Thymus (tissue), 14 donors: ENCODE measurements at places on chromosomes 2 and 18. TPM values are rescaled to one million over a fixed set of nuclear protein-coding genes. Genes with fewer than 3 reads are reported as not detected.

UGGT1 gene
- 35.0 TPM for total RNA-seq

- no peak overlapping the region for H3K27ac ChIP-seq
- DNase-seq: no peak
- no peaks in the 10 kb centered on the region for H3K27me3 ChIP-seq
These were observed 10.4 kb downstream of the COPS9 start for GRCh38 chr2:240125742-240126141.

OSR1 gene
- total RNA-seq: 1.1 TPM

- peaks cover 10% of the 10 kb centered on the region for H3K4me1 ChIP-seq
- H3K36me3 ChIP-seq: no peaks in the 10 kb centered on the region
- no peak for DNase-seq
- H3K27ac ChIP-seq: no peak overlapping the region
- H3K4me3 ChIP-seq: no peak overlapping the region
These were observed 4.5 kb downstream of the KIF3C start for GRCh38 chr2:25977768-25978167.

DNA sequence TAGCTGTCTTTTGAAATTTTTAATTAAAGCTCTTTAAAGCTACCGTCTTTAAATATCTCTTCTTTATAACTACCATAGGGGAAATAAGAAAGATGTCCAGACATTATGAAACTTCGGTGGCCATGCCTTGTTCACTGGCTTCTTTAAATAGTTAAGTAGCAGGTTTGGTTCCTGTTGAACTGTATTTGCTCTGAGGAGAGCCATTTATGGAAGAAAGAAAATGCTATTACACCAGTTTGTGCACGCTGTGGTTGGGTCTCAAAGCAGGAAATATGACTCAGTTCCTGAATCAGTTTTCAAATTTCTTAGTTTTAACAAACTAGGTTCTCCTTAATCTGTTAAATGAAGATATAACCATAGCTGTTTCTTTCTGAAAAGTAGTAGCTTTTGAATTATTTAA is 12.2 kb downstream of the ARPC2 start:
- peaks cover 17% of the 10 kb centered on the region for H3K4me1 ChIP-seq
- H3K27me3 ChIP-seq: no peaks in the 10 kb centered on the region
- DNase-seq: no peak
- H3K36me3 ChIP-seq: peaks cover 55% of the 10 kb centered on the region

DNA sequence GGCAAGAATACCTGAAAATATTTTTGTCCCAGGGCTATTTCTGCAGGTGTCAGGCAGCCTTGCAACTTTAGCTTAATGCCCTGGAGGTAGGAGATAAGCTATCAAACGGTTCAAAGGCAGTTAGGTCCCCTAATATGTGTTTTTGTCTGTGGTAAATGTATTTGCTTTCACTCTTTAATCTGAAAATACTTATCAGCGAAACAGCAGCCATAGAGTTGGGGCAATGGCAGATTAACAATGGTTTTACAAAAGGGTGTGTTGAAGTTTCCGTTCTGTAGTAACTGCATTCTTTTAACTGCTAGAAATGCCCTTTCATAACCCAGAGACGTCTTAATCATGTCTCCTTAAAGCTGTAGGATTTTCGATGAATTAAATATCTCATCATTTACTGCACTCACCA is 265.0 kb upstream of the TRIB2 start:
- H3K4me1 ChIP-seq: peaks cover 8% of the 10 kb centered on the region
- no peak for DNase-seq
- H3K4me3 ChIP-seq: no peak overlapping the region
- no peaks in the 10 kb centered on the region for H3K27me3 ChIP-seq

- H3K36me3 ChIP-seq: no peaks in the 10 kb centered on the region
- peaks cover 14% of the 10 kb centered on the region for H3K4me1 ChIP-seq
- DNase-seq: no peak
- no peak overlapping the region for H3K27ac ChIP-seq
- H3K4me3 ChIP-seq: no peak overlapping the region
- no peaks in the 10 kb centered on the region for H3K27me3 ChIP-seq
These were observed 129.6 kb downstream of the RBMS1 start for GRCh38 chr2:160363961-160364360.

TXNDC2 gene
- not detected for total RNA-seq

DNA sequence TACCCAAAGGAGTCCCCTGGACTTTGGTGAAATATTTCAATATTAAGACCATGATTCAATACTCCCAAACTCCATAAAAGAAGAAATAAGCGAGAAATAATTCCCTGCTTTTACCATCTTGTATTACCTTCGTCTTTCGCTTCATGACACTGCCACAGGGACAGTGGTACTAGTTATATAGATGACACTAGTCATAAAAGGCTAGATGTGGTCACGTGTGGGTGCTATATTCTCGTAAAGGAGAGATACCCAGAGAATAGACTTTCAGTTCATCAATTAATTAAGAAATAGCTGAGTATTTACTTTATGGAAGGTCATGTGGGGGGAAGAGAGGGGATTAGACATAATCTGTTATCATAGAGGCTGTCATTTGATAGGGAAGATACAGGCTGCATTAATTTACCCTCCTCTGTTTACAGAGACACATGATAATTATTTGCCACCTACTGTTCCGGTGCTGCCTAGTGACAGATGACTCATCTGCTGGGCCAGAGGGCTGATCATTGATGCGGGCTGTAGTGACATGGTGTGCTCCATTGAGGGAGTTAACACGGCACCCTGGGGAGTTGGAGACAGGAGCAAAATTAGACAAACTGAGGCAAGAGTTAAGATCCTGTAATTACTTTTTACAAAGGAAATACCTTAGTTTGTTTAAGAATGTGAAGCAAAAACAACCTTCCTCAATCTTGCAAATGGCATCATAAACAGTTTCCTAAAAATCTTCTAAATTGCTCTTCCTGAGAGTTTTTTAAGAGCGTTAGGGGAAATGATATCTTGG is 78.2 kb upstream of the ITGB6 start:
- H3K4me1 ChIP-seq: no peaks in the 10 kb centered on the region
- DNase-seq: no peak
- H3K4me3 ChIP-seq: no peak overlapping the region

PKP4 gene
- total RNA-seq: 22.5 TPM

SAG gene
- 0.61 TPM for total RNA-seq

RAX gene
- total RNA-seq: under 0.01 TPM

HTR2B gene
- 1.1 TPM for total RNA-seq

- no peaks in the 10 kb centered on the region for H3K36me3 ChIP-seq
- no peak for DNase-seq
These were observed 90.4 kb downstream of the TPO start for GRCh38 chr2:1503471-1504310.

- H3K36me3 ChIP-seq: no peaks in the 10 kb centered on the region
- no peak overlapping the region for H3K27ac ChIP-seq
- no peaks in the 10 kb centered on the region for H3K27me3 ChIP-seq
These were observed 278.4 kb downstream of the LRRTM1 start for GRCh38 chr2:80026040-80026729.

GRCh38 chr2:84874381-84875212 is 6.3 kb downstream of the TRABD2A start:
- no peaks in the 10 kb centered on the region for H3K4me1 ChIP-seq
- no peak overlapping the region for H3K4me3 ChIP-seq
- no peaks in the 10 kb centered on the region for H3K36me3 ChIP-seq
- no peak for DNase-seq
- no peak overlapping the region for H3K27ac ChIP-seq

DNA sequence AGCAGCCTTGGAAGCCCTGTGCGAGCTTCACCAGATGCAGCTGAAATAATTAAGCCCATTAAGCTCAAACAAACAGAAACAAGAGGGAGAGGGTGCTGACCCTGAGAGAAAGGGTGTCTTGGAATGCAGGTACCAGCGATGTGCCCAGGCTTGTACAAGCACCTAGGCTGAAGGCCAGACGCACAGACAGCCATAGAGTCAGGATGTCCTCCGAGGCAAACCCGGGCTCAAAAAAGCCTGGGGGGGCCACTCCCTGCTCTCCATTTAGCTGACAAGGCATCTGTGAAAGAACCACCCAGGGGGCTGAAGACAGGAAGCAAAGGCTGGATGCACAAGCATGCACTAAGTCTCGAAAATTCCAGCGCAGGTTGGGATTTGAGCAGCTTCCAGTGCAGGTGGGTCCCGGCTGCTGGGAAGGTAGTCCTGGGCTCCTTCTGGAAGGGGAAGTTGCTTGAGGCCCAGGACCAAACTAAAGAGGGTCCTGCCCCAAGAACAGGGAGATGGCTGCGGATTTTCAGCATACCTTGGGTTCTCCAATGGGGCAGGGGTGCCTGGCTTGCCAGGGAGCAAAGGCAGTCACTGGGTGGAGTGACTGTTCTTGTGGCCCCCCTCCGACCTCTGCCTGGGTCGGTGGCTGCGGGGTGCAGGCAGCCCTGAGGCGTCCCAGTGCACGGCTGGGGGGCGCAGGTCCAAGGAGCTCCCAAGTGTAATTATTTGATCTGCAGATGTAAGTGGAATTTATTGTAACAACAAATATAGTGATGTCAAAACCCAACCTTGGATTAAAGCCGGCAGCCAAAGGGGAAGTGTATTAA is 5.9 kb downstream of the GBX2 start:
- no peak for DNase-seq
- no peaks in the 10 kb centered on the region for H3K36me3 ChIP-seq
- H3K4me1 ChIP-seq: no peaks in the 10 kb centered on the region
- no peak overlapping the region for H3K27ac ChIP-seq

PLGLB1 gene
- 3.0 TPM for total RNA-seq

NAB1 gene
- total RNA-seq: 37.3 TPM

DNA sequence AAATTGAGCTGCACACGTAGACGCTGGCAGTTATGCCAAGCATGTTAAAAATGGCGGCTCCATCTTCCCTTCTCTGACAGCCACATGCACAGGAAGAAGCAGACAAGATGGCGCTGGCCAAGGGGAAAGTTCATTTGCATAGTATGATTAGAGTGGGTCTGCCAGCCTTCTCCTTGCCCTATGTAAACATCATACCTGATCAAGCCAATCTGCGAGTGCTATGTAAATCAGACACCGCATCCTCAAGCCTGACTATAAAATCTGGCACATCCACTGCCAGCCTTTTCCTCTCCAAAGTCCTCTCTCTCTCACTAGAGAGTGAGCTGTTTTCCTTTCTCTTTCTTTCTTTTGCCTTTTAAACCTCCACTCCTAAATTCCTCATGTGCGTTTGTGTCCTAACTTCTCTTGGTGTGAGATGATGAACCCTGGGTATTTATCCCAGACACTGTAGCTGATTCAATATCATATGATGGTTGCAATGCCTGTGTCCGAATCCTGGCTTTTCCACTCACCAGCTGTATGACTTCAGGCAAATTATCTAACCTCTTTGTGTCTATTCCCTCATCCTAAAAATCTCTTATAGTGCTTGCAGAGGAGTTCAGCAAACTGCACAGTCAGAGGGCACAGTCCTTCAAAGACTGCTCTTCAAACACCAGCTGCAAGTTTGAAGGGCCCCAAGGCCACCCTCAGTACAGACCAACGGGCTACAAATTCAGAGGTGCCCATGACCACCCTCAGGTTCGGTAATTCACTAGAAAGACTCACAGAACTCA is 39.3 kb upstream of the ITSN2 start:
- H3K27ac ChIP-seq: no peak overlapping the region
- H3K4me3 ChIP-seq: no peak overlapping the region
- no peaks in the 10 kb centered on the region for H3K27me3 ChIP-seq

CNGA3 gene
- total RNA-seq: 0.09 TPM

GRCh38 chr18:29928081-29928480 is 1114.5 kb downstream of the DSC3 start:
- no peak overlapping the region for H3K4me3 ChIP-seq
- no peak overlapping the region for H3K27ac ChIP-seq
- H3K27me3 ChIP-seq: no peaks in the 10 kb centered on the region
- no peaks in the 10 kb centered on the region for H3K4me1 ChIP-seq
- DNase-seq: no peak

GRCh38 chr2:44679584-44679983 is 261.9 kb upstream of the SIX3 start:
- H3K36me3 ChIP-seq: no peaks in the 10 kb centered on the region
- H3K4me3 ChIP-seq: no peak overlapping the region
- H3K4me1 ChIP-seq: peaks cover 1% of the 10 kb centered on the region

DNA sequence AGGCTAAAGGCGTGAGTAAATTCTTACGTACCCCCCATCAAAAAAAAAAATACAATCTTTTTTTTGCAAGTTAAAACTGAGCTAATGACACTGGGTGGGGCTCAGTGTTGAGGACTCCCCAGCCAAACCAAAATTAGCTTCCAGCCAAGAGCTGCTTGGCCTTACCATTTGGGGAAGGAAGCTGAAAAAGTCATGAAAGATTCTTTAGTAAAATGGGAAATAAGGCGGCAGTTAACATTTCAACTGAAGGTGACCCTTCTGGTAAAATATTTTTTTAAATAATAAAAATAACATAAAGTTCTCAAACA is 16.4 kb downstream of the SMAD7 start:
- DNase-seq: no peak
- no peak overlapping the region for H3K4me3 ChIP-seq
- peaks cover 21% of the 10 kb centered on the region for H3K27me3 ChIP-seq

DNA sequence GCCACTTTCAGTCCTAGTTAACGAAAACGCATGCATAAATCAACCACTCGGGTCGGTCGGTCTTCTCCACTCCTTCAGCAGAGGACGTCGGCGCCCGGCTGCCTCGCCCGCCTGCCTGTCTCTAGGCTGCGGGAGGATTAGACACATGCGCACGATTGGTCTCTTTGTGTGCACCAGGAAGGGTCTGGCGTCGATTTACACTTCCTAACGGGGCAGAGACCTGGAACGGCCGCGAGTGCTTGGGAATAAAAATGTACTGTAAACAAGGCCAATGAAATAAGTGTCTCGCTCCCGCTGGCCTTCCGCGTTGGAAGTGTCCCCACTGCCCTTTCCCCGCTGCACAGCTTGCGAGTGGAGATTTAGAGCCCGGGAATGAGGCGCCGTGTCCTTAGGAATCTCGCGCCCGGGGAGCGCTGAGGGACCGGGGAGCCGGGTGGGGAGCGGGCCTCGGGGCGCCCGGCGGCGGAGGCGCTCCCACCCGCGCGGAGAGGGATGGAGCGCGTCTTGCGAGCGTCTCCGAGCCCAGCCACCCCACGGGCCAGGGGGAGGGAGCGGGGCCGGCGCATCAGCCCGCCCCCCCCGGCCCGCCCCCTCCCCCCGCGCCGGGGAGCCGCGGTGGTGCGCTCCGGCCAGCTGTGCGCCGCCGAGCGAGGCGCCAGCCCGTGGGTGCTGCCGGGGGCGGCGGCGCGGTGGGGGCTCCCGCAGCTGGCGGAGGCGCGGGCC is at the start of gene DOK6:
TSS of gene DOK6 (plus strand) at position 636 of the 723 bp plus-strand sequence.
- DNase-seq: no peak
- peaks cover 33% of the 10 kb centered on the region for H3K27me3 ChIP-seq
- H3K4me1 ChIP-seq: no peaks in the 10 kb centered on the region
- H3K4me3 ChIP-seq: peak within 1 kb of the TSS; percentile 29

DNA sequence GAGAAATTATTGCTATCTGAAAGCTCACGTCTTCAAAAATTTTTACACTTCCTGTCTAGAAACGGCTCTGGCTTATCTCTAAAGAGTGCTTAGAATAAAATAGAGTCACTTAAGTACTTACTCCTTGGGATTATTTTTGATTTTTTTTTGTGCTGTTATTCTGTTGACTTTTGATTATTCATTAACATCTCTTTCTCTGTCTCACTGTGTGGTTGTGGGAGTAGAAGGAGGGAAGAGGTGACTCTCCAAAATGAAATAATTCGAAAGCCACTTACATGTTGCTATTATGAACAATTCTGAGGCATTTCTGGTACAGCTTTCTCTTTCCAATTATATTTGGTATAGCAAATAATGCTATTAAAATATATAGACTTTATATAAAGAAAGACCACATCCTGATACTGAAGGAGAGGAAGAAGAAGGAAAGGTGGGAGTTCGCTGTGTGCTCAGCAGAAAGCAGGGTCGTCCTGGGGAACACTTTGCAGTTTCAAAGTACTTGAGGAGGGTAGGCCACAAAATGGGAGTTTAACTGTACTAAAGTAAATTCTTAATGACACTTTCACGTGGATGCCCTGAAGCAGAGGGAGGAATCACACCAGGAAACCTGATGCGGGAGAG is 9.6 kb upstream of the MMADHC start:
- no peaks in the 10 kb centered on the region for H3K4me1 ChIP-seq
- H3K27ac ChIP-seq: no peak overlapping the region
- H3K4me3 ChIP-seq: no peak overlapping the region
